A549 treated with dexamethasone at 1 μM for 4 hours (cell line): ENCODE measurements at places on chromosomes 2 and 18. TPM values are rescaled to one million over a fixed set of nuclear protein-coding genes. Genes with fewer than 3 reads are reported as not detected.

ONECUT2 gene
- 0.25 to 0.68 TPM (median 0.48 TPM) in 5 replicates for total RNA-seq

IER3IP1 gene
- total RNA-seq: 18.3 to 31.5 TPM (median 20.7 TPM) in 5 replicates

REG3A gene
- total RNA-seq: not detected in 5 replicates

GTF2A1L gene
- total RNA-seq: not detected in 5 replicates

GKN1 gene
- 0.24 to 0.56 TPM (median 0.41 TPM) in 5 replicates for total RNA-seq

FBLN7 gene
- 0.32 to 0.78 TPM (median 0.57 TPM) in 5 replicates for total RNA-seq

UBXN4 gene
- total RNA-seq: 33.0 to 43.4 TPM (median 38.7 TPM) in 5 replicates

AKAIN1 gene
- total RNA-seq: not detected in 5 replicates

IL36A gene
- total RNA-seq: not detected in 5 replicates

DNER gene
- total RNA-seq: 9.1 to 14.0 TPM (median 10.9 TPM) in 5 replicates

RGPD4 gene
- total RNA-seq: 0.02 to 0.07 TPM (median 0.04 TPM) in 5 replicates

HOXD4 gene
- total RNA-seq: 0.10 to 0.46 TPM (median 0.38 TPM) in 5 replicates

ASNSD1 gene
- 33.8 to 39.9 TPM (median 35.4 TPM) in 5 replicates for total RNA-seq

GNAL gene
- 5.7 to 8.6 TPM (median 7.4 TPM) in 5 replicates for total RNA-seq

EPB41L5 gene
- total RNA-seq: 4.4 to 5.9 TPM (median 5.2 TPM) in 5 replicates

ANO7 gene
- 1.7 to 2.1 TPM (median 1.9 TPM) in 5 replicates for total RNA-seq

LAMA1 gene
- total RNA-seq: 0.01 to 0.21 TPM (median 0.09 TPM) in 5 replicates

FAP gene
- 0.08 TPM in 1 of 5 replicates, not detected in the others for total RNA-seq

DSG4 gene
- total RNA-seq: not detected in 5 replicates

HTR2B gene
- 0.04 TPM in 1 of 5 replicates, not detected in the others for total RNA-seq

RBM44 gene
- total RNA-seq: 0.09 to 0.24 TPM (median 0.19 TPM) in 5 replicates

ABCG8 gene
- total RNA-seq: 0.04 TPM in 1 of 5 replicates, not detected in the others

TLX2 gene
- 0.17 to 0.31 TPM (median 0.21 TPM) in 5 replicates for total RNA-seq

MGAT4A gene
- 1.4 to 3.5 TPM (median 2.5 TPM) in 5 replicates for total RNA-seq

KLHL30 gene
- 0.15 to 0.27 TPM (median 0.21 TPM) in 5 replicates for total RNA-seq

SERPINB7 gene
- 1.5 to 2.3 TPM (median 2.0 TPM) in 5 replicates for total RNA-seq

COL6A3 gene
- total RNA-seq: 0.18 to 0.41 TPM (median 0.33 TPM) in 5 replicates

ECEL1 gene
- 0.15 to 0.28 TPM (median 0.21 TPM) in 5 replicates for total RNA-seq

INPP1 gene
- total RNA-seq: 36.3 to 50.9 TPM (median 42.7 TPM) in 5 replicates

TCF23 gene
- not detected in 5 replicates for total RNA-seq

DOK1 gene
- 3.5 to 5.2 TPM (median 4.4 TPM) in 5 replicates for total RNA-seq

MAL gene
- 0.11 to 0.32 TPM (median 0.24 TPM) in 4 of 5 replicates, not detected in the other for total RNA-seq

SLC38A11 gene
- total RNA-seq: 0.05 to 0.14 TPM (median 0.10 TPM) in 4 of 5 replicates, not detected in the other

CYRIA gene
- 0.31 to 0.58 TPM (median 0.46 TPM) in 5 replicates for total RNA-seq

CNTNAP5 gene
- total RNA-seq: not detected in 5 replicates

PLEKHA3 gene
- 7.1 to 17.4 TPM (median 15.5 TPM) in 5 replicates for total RNA-seq

NPHP1 gene
- 6.1 to 8.2 TPM (median 6.5 TPM) in 5 replicates for total RNA-seq

KCTD1 gene
- total RNA-seq: 32.9 to 44.0 TPM (median 40.8 TPM) in 5 replicates

NCKAP1 gene
- total RNA-seq: 83.6 to 114 TPM (median 110 TPM) in 5 replicates

APCDD1 gene
- 0.07 to 0.11 TPM (median 0.07 TPM) in 3 of 5 replicates, not detected in the others for total RNA-seq

VAMP5 gene
- 0.13 to 0.15 TPM (median 0.14 TPM) in 3 of 5 replicates, not detected in the others for total RNA-seq

FAM110C gene
- 0.15 to 0.49 TPM (median 0.34 TPM) in 5 replicates for total RNA-seq

PSMA8 gene
- total RNA-seq: not detected in 5 replicates

ATP6V1B1 gene
- total RNA-seq: 1.2 to 2.4 TPM (median 1.8 TPM) in 5 replicates

LYPD6 gene
- total RNA-seq: 0.02 to 0.22 TPM (median 0.05 TPM) in 5 replicates

PLGLB1 gene
- total RNA-seq: 0.59 to 0.86 TPM (median 0.66 TPM) in 5 replicates

PASK gene
- 5.1 to 7.5 TPM (median 7.0 TPM) in 5 replicates for total RNA-seq

CIB4 gene
- total RNA-seq: 0.20 to 0.42 TPM in 2 of 5 replicates, not detected in the others

RNF125 gene
- 0.21 to 0.60 TPM (median 0.25 TPM) in 5 replicates for total RNA-seq

FAM228A gene
- not detected in 5 replicates for total RNA-seq
